ENCODE measurements at places on chromosomes 5 and 9.

DNA sequence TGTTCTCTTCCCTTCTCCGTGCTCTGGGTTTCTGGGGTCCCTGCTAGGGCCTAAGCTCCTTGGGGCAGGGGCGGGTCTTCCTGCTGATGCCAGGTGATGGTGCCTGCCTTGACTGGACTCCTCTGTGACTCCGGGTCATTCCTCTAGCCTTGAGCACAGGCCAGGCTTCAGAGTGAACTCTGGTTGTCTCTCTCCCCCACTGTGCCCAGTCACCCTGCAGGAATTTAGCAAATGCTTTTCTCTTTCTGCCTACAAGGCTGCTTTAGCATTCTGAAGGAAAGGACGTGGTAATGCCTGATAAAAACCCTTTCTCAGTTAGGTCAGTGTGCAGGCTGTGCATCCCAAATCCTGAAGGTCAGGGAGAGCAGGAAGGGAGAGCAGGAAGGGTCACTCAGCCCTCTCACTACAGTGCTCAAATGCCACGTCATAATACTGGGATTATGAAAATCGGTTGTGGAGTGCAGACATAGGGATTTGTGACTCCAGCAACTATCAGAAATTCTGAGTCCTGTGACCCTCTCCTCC lies 2.7 kb downstream of the CXCL14 start:
- peak; percentile 39 for DNase-seq

- DNase-seq = no peak
These were observed 38.2 kb downstream of the CLINT1 start for GRCh38 chr5:157820593-157821252.

- DNase-seq = no peak
These were observed 9.3 kb upstream of the RBM22 start for GRCh38 chr5:150710165-150710564.

GRCh38 chr5:133289686-133290367 lies 238.0 kb downstream of the HSPA4 start:
- no peak for DNase-seq

DNA sequence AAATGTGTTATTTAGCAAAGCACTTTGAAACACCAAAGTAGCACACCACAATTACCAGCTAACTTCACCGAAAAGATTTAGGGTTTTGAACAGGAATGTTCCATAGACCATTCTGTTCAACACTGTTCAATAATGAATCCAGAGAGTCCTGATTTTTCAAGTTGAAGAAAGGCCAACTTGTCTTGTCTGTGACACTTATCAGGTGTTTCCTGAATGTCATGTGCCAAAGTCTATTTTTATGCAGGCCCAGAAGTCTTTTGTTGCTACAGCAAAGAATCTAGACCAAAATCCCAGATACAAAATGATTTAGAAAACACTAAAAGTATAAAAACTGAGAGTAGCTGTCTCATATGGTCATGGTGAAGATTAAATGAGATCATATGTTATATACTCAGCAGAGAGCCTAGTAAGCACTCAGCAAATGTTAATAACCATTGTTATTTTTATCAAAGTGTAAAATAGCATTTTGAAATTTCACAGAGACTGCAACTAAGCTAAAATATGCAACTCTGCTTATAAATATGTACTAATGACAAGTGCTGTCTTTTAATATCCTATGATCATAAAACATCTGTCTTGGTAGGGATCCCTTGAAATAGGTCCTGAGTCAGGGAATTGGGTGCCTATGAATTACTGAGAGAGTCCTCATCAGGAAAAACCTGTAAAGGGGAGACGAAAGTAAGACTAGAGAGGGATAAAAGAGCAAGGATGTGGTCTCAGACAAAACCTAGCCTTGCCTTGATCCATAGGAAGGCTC lies 122.4 kb upstream of the SLC12A2 start:
- no peak for DNase-seq

- no peak for DNase-seq
These were observed 352.4 kb downstream of the CETN3 start for GRCh38 chr5:90056911-90057705.

- DNase-seq = no peak
These were observed 57.9 kb downstream of the ABHD17B start for GRCh38 chr9:71853084-71853483.

DNA sequence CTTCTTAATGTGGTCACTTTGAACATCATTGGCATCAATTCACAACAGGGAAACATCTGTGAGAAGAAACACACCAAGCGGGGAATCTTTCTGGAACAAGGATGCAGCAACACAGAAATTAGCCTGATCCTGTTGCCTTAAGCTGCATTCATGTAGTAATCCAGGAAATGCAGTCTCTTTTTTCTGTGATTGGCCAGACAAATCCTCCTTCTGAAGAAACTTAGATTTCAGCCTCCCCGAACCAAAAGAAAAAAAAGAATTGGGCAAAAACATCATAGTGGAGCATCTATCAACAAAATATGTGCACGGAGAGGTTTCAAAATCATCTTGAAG lies 7.2 kb upstream of the XPA start:
- no peak for DNase-seq

- no peak for DNase-seq
These were observed 188.5 kb downstream of the CACNA1B start for GRCh38 chr9:138066049-138066448.

Data from GM04503 (cell line).